Aorta (tissue), 5 donors: ENCODE measurements at places on chromosomes 7 and 10. TPM values are rescaled to one million over a fixed set of nuclear protein-coding genes. Genes with fewer than 3 reads are reported as not detected.

The EPDR1 gene
- total RNA-seq: 39.0 TPM

GRCh38 chr10:91201213-91201996 is 19.1 kb upstream of the PCGF5 start:
- no peak for DNase-seq

DNA sequence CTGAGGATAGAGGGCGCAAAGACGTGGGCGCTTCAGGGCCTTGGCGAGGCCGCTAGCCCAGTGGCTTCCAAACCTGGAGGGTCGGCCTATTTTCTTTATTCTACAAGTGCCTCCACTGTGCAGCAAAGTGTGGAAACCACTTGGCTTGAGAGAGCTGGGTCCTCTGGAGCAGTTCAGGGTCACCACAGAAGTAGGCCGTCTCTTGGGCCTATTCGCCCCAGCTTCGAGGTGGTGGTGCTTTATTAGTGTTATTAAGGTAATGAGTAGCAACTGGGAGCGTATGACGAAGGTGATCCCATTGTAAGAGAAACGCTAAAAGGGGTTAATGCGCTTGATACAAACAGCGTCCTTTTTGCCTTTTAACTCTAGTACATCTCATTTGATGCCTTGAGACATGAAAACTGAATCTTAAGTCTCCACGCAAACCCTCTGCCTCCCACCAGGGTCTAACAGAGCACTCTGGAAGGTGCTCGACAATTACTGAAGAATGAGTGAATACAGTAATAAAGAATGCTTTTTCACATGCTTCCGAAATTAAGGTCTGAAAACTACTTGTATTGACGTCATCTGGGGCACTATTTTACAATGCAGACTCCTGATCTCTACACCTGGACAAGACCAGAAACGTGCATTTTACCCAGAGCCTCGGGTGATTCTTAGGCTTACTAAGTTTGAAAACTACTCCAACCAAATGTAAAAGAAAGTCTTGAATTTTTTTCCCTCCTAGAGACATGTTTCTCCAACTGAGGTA is 647 bp upstream of the GSAP start:
- no peak for DNase-seq

The SPDYE16 gene
- 0.16 TPM for total RNA-seq

DNA sequence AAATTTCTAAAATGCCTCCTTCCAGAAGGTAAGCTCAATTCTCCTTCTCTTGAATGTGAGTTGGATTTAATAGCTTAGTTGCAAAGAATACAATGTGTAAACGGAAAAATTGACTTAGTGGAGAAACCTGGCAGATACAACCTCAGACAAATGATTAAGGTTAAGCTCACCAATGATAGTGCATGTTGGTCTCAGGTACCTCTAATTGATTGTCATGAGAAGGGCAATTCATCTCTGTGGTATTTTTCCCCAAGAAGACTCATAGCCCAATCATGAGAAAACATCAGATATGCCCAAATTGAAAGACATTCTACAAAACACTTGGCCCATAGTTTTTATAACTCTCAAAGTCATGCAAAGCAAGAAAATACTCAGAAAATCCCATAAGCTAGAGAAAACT is 36.2 kb upstream of the TMEM106B start:
- DNase-seq: no peak

The OPN1SW gene
- total RNA-seq: not detected

The SCART1 gene
- 5.4 TPM for total RNA-seq

DNA sequence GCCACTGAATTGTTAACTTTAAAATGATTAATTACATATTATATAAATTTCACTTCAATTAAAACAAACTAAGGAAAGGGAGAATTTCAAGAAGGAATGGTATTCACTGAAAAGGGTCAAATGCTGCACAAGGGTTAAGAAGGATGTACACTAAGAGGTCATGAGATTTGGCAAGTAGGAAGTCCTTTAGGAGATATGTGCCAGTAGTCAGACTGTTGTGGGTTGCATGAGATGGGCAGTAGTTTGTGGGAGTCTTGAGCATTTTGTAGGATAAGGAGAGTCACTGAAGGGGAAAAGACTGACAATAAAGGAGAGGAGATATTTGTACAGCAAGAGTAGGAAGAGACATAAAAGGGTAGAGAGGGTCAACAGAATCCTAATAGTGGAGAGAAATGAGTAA is 12.4 kb upstream of the PTPN12 start:
- no peak for DNase-seq

The HMX2 gene
- not detected for total RNA-seq
